ENCODE measurements at places on chromosomes 6 and 20.

- no peak for DNase-seq
Measured at GRCh38 chr6:134010974-134011373, 41.5 kb downstream of the SLC2A12 start.

DNA sequence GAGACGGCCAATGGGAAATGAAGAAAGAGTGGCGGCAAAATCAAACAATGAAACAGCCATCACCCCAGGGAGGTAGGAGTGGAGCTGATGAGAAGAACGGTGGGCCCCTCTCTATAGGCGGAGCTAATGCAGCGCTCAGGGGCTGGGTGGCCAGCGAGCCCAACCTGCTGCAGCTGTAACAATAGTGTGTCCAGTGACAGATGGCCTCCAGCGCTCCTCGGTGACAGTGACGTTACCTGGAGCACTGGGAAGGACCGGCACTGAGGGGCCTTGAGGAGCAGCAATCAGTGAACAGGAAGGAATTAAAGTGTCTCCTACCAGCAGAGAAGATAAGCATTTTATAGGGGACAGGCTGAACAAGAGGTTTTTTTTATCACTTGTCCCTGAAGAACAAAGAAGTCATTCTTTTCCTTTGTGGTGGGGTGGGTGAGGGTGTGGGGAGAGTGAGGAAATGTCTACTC, 81.6 kb downstream of the FOXA2 start:
- DNase-seq: no peak

- DNase-seq: no peak
Measured at GRCh38 chr6:35429463-35429862, 22.7 kb upstream of the FANCE start.

GRCh38 chr20:46332373-46333160, 24.3 kb upstream of the CDH22 start:
- DNase-seq: no peak

DNA sequence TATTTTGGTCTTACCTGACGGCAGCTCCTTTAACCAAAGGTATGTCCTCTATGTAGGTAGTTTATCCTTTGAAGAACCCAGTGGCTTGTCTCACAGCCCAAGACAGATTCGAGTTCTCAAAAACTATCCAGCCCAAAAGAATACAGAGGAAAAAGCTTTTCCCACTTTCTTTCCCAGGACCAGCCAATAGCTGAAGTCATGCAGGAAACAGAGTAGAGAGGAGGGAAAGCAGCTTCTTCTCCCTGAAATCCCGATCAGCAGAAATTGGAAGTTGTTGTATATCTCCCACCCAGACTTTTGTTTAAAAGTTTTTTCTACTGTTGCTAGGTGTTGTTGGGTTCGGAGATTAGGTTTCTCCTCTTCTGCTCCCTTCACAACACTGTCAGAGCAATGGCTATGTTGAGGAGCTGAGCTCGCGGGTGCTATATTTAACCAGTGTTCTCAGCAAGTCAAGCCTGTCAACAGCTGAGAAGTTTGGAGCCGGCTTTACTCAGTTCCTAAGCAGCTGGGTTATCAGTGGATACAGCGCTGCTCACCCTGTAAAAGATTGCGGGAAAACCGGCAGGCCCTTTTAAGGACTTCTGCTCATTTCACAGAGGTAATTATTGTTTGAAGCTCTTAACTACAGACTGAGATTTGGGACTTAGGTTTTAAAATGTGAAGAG, at the start of gene FILIP1:
TSS of gene FILIP1 (minus strand) at position 401 of the 665 bp plus-strand sequence. CDS start 78,828 bp downstream, outside the sequence.
- DNase-seq: no peak

All from H54 (cell line).